ENCODE measurements at places on chromosomes 16 and 17.

DNA sequence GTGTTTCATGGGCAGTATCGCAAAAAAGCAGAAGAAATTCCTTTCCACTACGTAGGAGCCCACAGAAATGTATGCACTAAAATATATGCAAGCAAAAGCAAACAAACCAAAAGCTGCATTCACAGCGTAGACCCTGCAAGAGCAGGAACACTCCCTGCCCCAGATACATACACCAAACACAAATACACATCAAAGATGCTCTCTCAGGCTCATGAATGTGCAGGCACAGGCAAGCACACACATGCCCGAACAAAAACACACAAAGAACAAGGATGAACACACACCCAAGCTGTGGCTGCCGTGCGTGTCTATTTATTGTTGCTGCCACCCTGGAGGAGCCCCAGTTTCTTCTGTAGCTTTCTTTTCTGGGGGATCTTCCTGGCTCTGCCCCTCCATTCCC, 1.7 kb downstream of the NUPR1 start:
- no peak for DNase-seq

GRCh38 chr17:4152471-4152870, 9.5 kb downstream of the CYB5D2 start:
- DNase-seq, result peak; percentile 42

DNA sequence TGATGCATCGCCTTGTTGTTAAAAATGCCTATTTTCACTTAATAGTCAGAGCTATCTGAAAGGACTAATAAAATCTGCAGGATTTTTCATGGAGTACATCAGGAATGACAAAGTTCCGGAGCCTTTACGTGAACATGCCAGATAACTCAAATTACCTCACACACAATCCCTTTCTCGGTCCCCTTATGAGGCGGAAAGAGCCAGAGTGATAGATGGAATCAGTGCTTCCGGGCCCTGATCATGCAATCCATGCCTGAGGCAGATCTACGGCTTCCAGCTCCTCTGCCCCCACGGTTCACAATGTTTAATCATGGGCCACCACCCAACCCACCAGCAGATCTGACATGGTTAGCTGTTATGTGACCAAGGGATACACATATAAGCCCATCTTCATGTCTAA, 17.0 kb downstream of the VPS53 start:
- DNase-seq, result no peak

DNA sequence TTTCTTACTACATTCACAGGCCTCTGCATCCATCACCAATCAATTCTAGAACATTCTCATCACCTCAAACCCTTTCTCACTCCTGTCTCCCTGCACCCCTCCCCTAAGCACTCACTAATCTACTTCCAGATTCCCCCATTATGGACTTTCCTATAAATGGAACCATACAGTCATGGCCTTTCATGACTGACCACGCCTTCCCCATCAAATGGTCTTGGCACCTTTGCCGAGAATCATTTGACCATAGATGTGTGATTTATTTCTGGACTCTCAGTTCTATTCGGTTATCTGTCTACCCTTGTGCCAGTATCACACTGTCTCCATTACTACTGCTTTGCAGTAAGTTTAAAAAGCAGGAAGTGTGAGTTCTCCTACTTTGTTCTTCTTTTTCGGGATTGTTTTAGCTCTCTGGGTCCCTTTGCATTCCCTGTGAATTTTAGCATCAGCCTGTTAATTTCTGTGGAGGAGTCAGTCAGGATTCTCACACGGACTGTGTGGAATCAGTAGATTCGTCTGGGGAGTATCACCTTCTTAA, 27.5 kb downstream of the GTF3C1 start:
- no peak for DNase-seq

GRCh38 chr17:46072998-46073397, 73.9 kb downstream of the STH start:
- DNase-seq, result peak; percentile 72

DNA sequence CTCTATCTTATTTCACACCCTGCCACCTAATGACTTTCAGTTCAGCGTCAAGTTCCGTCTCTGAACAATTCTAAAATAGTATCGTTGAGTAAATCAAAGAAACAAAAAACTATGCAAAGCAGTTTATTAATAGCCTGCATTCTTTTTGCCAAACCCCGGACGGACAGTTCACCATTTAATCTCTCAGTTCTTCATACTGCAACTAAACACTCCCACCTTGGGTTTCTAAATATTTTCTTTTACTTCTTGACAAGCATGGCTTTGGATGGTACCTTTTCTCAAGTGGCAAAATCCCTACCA, 1.2 kb downstream of the MYH11 start:
- DNase-seq, result no peak

DNA sequence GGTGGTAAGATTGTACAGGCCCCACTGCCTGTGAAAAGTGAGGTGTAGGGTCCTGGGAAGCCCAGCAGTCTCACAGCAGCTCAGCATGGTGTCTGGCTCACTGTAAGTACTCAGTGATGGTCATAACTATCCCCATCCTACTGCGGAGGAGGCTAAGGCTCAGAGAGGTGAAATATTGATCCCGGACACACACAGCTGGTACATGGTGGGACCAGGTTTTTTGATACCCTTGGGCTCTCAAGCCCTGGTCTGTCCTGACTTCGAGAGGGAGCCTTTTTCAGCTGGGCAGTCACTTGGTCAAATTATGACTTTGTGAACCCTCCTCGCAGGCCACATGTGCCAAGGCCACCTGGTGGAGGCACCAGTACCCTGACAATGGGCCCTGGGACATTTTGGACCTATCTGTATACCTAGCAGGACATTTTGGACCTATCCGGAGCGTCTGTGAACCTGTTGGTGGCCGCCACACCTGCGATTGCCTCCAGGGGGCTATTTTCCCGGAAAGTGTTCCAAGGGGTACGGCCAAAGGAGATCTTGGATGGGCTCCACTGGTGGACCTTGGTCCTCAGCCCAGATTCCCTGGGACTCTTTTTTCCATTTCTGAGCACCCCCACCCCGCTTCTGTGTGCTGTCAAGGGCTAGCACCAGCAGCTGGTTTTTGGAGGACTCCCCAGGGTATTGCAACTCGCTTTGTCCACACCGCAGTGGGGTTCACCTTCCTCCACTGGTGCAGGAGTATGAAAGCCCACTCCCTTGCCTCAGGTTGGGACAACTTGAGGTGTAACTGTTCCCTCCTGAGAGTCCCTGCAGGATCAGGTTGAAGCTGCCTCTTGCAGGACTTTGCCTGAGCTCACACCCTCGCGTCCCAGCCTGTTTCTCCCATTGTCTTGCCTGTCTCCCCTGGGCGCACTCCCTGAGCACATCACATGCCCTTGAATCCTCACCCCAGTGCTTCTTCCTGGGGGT, 83.6 kb upstream of the NKD1 start:
- no peak for DNase-seq

- no peak for DNase-seq
These were observed 1.6 kb downstream of the C1QL1 start for GRCh38 chr17:44966348-44967025.

DNA sequence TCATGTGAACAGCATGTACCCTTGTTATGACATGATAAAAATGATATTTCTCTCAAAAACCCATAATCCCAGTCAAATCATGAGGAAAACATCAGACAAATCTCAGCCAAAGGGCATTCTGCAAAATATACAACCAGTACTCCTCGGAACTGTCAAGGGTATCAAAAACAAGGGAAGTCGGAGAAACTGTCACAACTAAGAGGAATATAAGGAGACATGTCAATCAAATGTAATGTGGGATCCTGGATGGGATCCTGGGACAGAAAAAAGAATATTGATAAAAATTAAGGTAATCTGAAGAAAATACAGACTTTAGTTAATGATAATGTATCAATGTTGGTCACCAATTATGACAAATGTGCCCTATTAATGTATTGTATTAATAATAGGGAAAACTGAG, 15.6 kb upstream of the CDYL2 start:
- no peak for DNase-seq

GRCh38 chr17:82262344-82262743, 11.2 kb downstream of the CSNK1D start:
- no peak for DNase-seq

Measured in astrocyte of the spinal cord (primary cell).